Activated CD4-positive, CD25-positive, alpha-beta regulatory T cell treated with anti-CD3 and anti-CD28 coated beads, Interleukin-2, amount 50 U/mL, for 24 hours (primary cell): ENCODE measurements at places on chromosomes 1 and 21.

DNA sequence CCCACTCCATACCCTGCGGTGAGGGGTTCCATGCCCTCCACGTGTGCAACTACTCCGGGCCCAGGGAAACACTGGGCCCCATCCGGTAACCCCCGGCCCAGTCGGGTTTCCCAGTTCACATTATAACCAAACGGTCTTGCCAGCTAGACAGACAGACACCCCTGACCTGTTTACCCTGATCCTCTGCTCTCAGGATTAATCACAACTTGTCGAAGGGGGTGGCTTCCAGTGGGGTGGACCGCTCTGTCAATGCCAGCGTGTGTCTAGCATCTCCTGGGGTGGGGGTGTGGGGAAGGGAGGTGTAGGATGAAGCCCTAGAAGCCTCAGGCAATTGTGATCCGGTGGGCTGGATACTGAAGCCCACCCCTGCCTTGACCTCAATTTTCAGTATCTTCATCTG, 4.6 kb upstream of the OLIG2 start:
- ATAC-seq, result no peak

GRCh38 chr1:19979494-19979977, at the start of gene PLA2G2A:
Gene PLA2G2A (minus strand): TSS chr1:19979618. CDS start chr1:19978773, 845 bp downstream.
- no peak for ATAC-seq

- no peak for ATAC-seq
These were observed 2.2 kb downstream of the TACSTD2 start for GRCh38 chr1:58574816-58575215.

DNA sequence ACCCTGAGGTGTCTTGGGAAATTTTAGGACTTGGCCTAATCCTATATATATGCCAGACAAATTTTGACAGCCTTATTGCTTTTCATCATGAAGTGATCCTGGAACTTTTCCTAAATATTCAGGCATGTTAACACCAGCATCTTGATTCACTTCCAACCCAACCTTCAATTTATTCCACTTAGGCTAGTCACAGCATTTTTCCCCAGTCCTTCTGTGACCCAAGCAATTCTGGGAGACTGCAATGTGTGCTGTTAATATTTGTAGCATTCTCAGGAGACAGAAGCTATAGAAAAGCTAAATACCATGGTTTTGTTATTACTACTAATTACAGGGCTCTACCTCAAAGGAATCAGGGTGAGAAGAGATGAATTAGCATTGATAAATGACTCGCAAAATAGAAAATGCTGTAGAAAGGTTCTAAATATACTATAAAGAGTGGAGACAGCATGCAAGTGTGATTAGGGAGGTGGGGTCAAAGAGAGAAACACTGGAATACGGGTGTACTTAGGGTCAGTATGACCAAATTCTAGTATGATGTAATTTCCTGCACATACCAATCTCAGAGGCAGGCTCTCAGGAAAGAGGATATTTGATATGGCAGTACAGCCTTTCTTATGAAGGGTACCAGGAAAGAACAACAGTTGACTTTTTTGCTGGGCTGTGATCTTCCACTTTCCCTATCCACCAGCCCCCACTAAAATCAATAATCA, 29.1 kb downstream of the PRRX1 start:
- no peak for ATAC-seq

DNA sequence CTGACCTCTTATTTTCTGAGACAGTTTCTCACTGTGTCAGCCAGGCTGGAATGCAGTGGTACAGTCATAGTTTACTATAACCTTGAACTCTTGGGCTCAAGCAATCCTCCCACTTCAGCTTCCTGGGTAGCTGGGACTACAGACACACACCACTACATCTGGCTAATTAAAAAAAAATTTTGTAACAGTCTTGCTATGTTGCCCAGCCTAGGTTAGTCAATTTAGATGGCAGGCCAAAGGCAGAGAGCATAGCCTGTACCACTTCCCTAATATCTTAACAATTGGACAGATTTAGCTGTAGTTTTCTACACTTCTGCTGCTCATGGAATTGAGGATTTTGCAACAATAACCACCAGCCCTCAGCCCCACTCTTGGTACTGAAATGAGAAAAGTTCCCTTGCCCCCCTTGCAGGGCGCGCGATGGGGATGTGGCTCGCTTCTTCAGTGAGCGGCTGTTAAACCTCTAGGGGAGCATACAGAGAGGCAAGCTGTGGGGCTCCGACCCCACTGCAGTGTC, 34.9 kb upstream of the PTGFRN start:
- ATAC-seq, result no peak

- ATAC-seq, result no peak
These were observed 1399.9 kb downstream of the PLA2G4A start for GRCh38 chr1:188228623-188229022.

DNA sequence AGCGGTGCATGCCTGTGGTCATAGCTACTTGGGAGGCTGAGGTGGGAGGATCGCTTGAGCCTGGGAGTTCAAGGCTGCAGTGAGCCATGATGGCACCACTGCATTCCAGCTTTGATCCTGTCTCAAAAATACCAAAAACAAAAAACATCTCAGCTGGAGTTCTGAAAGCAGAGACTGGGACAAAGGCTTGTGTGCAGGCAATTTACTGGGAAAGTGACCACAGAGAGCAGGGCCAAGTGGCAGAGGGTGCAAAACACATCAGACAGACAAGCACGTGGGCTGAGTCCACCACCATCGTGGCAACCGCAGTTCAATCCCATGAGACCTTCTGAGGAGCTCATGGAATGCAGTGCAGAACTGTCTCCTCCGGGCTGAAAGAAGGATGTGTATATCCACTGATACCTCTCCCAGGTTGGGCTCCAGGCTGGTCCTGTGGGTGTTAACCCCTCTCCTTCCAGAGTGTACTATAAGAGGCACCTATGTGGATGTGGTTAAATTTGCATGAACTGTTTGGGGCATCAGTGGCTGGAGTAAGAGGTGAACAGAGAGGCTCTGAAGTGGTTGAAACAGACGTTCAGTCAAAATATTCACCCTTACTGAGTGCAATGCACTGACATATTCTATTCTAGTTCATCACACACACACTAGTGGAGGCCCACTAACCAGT, 10.8 kb downstream of the PIGP start:
- ATAC-seq, result no peak

DNA sequence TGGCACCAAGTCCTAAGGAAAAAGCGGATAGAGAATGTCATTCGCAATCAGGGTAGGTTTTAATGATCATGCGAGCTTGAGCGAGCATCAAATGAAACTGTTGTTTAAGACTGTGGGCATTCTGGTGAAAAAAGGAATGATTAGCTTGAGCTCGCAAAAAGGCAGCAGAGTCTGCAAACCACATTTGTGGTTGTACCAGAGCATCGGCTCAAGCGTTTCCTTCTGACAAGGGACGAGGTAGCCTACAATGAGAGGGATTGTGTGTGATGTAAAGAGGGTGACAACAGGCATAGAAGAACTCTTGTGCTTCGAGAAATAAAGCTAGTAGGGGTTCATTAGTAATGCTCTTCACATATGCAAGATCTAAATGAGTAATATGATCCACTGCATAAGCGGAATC, 11.1 kb upstream of the CD48 start:
- ATAC-seq, result no peak

GRCh38 chr1:226981838-226982237, 41.7 kb downstream of the COQ8A start:
- ATAC-seq, result no peak

DNA sequence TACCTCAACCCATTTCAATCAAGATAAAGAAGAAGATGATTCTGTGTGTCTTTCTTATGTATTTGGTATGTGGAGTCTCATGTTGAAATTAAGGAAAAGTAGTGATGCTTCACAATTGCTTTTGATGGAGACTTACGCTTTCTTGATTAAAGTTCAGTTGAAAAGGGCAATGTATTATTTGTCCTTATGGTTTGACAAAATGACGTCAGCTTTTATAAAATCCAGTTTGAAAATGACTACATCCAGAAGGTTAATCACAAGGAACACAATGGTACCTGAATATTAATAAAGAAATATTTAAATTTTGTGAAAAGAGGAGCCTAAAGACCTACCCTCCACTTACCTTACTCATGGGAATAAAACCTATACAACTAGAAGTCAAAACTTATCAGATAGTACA, 4.4 kb downstream of the KRTAP26-1 start:
- ATAC-seq, result no peak

DNA sequence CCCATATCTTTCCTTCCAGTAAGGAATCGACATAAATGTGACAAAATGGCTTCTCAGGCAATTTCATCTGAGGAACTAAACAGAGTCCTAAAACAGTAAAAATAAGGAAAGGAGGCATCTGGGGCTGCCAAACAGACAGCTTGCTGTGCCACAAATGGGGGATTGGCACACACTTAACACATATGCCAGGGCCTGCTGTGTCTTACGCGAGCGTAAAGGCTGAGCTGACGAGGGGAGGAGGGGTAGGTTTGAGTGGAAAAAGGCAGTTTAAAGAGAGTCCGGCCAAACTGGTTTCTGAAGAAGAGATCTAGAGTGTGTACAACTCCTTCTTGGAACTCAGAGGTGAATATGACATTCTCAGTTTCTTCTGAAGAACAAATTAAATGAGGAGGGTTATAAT, 244.1 kb upstream of the MAP1LC3C start:
- no peak for ATAC-seq

GRCh38 chr1:94528826-94529225, 12.7 kb downstream of the F3 start:
- ATAC-seq, result no peak

DNA sequence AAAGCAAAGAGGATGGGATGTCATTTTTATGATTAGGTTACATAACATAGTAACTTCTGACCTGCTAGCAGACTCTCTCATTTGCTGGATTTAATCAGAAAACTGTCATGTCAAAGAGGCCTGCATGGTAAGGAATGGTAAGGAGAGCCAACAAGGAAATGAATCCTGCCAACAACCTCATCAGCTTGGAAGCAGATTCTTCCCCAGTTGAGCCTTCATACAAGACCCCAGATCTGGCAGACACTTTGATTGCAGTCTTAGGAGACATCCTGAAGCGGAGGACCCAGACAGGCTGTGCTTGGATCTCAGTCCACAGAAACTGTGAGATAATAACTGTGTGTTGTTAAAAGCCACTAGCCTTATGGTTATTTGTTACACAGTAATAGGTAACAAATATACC, 27.6 kb upstream of the MARK1 start:
- ATAC-seq, result no peak

- ATAC-seq, result no peak
These were observed 673.7 kb upstream of the BRINP3 start for GRCh38 chr1:191151321-191151807.

- no peak for ATAC-seq
These were observed 27.0 kb downstream of the ELAVL4 start for GRCh38 chr1:50135716-50136115.

DNA sequence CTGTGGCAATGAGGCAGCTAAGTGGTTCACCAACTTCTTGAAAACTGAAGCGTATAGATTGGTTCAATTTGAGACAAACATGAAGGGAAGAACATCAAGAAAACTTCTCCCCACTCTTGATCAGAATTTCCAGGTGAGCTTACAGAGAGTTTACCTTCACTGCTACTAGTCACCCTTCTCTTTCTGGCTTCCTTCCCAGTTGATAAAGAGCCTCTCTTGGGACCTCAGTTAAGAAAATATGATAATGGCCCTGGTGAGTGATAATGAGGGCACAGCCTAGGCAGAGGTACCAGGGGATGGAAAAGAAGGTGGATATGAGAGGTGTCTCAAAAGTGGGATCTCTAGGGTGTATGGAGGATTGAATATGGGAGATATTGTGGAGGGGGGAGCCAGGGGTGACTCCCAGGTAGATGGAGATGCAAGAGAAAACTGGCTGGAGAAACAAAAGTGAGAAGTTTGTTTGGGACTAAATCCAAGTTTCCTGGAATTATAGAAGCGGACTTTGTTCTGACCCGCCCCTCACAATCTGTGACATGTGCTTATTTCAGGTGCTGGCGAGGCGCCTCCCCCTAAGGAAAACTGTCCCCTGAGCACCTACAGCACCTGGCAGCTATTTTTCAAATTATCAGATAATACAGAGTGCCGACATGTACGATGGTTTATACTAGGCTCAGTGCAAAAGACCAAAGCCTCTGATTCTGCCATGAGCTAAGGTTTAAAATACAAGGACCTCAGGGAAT, 13.7 kb downstream of the MTARC2 start:
- no peak for ATAC-seq

GRCh38 chr1:166730299-166730888, 108.9 kb upstream of the POGK start:
- ATAC-seq, result no peak

- ATAC-seq, result peak; percentile 51
These were observed 150.3 kb downstream of the EDEM3 start for GRCh38 chr1:184604152-184604900.

- no peak for ATAC-seq
These were observed 1.4 kb downstream of the ZBTB8A start for GRCh38 chr1:32540605-32541004.

DNA sequence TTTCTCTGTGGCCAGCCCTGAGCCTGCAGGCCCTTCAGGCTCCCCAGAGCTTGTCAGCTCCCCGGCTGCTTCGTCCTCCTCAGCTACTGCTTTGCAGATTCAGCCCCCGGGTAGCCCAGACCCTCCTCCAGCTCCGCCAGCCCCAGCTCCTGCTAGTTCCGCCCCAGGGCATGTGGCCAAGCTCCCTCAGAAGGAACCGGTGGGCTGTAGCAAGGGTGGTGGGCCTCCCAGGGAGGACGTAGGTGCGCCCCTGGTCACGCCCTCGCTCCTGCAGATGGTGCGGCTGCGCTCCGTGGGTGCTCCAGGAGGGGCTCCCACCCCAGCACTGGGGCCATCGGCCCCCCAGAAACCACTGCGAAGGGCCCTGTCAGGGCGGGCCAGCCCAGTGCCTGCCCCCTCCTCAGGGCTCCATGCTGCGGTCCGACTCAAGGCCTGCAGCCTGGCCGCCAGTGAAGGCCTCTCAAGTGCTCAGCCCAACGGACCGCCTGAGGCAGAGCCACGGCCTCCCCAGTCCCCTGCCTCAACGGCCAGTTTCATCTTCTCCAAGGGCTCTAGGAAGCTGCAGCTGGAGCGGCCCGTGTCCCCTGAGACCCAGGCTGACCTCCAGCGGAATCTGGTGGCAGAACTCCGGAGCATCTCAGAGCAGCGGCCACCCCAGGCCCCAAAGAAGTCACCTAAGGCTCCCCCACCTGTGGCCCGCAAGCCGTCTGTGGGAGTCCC, 45.4 kb downstream of the YARS1 start:
- no peak for ATAC-seq

DNA sequence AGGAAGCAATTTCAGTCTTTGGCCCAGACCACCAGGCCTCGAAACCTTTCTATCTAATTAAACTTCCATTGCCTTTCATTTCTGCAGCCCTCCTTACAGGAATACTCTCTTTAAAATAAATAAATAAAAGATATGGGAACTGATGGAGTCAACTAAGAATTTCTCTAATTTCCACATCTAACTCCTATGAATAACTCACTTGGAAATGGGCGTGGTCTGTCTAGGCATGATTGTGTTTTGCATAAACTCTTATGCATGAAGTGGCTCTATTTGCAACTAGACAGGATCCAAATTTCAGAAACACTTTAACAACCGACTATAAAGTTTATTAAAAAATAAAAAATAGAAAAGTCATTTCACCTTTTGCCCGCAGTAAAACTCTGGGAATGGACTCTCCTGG, 199.5 kb downstream of the ADSS2 start:
- no peak for ATAC-seq
